ENCODE measurements at places on chromosomes 2 and 18. TPM values are rescaled to one million over a fixed set of nuclear protein-coding genes. Genes with fewer than 3 reads are reported as not detected.

GRCh38 chr2:39435234-39435633 is 1.9 kb downstream of the MAP4K3 start:
- DNase-seq: no peak

DNA sequence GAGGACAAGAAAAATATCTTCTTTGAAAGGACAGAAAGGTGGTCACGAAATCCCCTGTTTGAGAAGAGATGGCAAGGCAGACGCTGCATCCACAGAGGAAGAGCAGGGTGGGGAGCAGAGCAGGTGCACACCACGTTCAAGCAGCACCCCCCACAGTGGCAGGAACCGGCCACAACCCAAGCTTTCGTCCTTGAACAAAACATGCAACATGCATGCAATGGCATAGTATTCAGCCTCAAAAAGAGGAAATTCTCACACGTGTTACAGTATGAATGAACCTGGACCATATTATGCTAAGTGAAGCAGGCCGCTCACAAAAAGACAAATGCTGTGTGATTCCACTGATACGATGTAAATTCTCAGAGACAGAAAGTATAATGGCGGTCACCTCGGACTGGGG is 51.4 kb downstream of the CMPK2 start:
- DNase-seq: no peak

DNA sequence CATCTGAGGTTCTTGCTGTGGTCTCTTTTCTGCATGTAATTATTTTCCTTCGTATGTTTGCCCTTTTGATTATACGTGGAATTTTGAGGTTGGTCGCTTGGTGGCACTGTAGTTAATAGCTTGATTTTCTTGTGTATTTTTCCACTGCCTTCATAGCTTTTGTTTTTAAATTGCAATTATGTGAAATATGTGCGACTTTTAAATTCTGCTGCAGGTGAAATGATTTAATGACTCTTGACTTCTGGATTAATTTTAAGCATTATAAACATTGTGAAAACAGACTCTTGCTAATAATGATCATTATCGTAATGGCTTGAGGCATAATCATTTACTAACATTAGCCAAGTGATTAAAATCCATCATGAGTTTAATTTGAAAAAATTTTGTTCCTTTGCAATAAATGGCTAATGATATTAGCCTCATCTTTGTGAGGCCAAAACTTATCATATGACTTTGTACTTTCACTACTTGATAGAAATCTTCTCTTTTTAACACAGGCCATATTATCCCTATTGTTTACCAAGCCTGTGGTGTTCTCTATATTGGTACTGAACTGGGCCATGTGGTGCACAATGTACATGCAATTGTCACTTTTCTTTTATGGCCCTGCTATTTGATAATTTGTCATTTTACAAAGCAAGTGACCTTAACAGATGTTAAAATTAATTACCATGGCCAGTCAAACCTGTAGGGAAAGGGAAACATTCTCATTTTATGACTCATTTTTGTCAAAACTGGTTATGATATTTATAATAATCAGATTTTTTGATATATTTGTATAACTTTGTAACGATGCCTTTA is 62.8 kb upstream of the NEUROD1 start:
- DNase-seq: no peak

- no peak for DNase-seq
Measured at GRCh38 chr2:5657231-5657630, 35.0 kb upstream of the SOX11 start.

Gene VAPA
- 167 TPM for total RNA-seq

Gene SOS1
- 32.1 TPM for total RNA-seq

Gene OR6B2
- not detected for total RNA-seq

Gene SLC4A5
- 2.2 TPM for total RNA-seq

Gene C1GALT1C1L
- total RNA-seq: not detected

Gene LTBP1
- total RNA-seq: 25.6 TPM
